Stimulated activated CD8-positive, alpha-beta memory T cell treated with anti-CD3 and anti-CD28 coated beads, Interleukin-4, amount 100 ng/mL, for 1 hour (primary cell): ENCODE measurements at places on chromosomes 3 and 15.
A peak's percentile ranks its signal among the peaks of the same experiment; 100 is the strongest.

DNA sequence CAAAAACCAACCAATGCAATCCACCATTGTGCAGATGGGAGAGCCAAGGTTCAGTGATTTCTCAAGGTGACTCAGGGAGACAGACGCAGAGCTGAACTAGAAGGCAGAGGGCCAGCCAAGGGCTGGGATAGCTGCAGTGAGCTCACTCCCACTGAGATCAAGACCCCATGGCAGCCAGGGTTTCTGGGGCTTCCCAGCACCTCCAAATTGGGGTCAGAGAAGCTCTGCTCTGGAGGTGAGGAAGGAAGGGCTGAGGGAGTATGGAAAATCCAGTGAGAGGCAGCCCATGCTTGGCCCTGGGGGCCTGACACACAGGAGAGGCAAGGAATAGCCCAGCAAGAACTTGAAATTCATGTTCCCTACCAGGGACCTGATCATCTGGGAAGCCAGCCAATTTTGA is 61.0 kb downstream of the ISG20 start:
- no peak for DNase-seq

DNA sequence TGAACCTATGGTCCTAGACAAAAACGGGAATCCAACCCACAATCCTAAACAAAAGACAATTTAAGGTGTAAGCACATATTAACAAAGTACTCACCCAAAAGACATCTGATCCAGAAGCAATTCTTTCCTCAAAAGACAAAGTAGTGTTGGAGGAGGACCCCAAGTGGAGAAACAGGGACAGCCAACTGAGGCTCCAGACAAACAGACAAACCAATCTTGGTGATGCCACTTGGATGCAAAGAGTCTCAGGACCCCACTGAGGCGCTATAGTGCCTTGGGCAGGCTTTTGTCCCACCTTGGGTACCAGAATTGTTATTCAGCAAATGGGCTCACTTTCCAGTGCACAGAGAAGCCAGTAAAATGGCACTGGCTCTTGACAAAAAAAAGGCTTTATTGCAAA is 613.8 kb downstream of the DIPK2A start:
- DNase-seq, result no peak

- DNase-seq, result no peak
Measured at GRCh38 chr3:46595819-46596314, 16.5 kb upstream of the FAM240A start.

- no peak for DNase-seq
Measured at GRCh38 chr3:129001806-129002572, 885 bp downstream of the EFCC1 start.

- DNase-seq, result no peak
Measured at GRCh38 chr3:118480101-118480860, 554.4 kb downstream of the IGSF11 start.

DNA sequence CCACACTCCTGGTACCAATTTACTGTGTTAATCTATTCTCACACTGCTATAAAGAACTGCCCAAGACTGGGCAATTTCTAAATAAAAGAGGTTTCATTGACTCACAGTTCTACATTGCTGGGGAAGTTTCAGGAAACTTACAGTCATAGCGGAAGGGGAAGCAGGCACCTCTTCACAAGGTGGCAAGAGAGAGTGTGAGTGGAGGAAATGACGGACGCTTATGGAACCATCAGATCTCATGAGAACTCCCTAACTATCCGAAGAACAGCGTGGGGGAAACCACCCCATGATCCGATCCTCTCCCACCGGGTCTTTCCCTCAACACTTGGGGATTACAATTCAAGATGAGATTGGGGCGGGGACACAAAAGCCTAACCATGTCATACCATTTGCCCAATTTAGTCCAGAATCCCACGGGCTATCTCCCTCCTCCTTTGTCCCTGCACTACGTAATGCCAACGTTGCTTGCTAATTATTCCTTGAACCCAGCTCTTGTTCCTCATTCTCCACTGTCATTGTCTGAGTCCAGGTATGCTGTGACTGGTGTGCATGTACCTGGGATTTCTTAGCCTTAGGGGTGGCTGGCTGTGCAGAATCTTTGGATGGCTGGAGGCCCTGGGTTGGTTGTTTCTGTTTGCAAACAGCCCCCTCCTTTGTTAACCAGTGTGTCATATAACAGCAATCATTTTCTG is 3.4 kb downstream of the PIGZ start:
- no peak for DNase-seq

DNA sequence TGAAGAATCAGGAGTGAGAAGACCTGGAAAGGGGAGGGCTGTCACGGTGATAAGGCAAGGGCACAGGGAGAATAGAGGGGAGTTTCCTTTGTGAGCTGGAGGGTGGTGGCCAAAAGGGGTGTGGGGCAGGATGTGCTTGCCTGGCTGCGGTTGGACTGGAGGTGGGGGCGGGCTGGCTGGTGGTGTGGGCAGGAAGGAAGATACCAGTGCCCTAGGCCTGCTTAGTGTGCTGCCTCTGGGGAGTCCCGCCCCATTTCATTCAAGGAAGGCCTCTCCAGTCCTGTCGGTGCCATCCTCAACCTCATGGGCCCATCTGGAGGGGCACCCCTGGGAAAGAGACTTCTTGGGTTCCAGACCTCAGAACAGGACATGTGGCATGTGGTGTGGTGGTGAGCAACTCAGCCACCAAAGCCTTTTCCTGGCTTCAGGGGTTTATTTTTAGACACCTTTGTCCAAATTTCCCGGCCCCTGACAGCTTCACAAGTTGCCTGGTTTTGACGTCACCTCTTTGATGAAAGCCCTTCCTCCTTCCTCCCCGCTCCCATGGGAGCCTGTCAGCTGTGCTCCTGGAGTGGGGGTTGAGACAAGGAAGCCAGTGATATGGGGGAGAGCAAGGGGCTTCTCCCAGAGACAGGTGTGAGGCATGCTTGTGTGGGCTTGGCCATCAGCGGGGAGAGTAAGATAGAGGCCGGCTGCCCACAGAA is 15.6 kb downstream of the TEX264 start:
- DNase-seq, result peak; percentile 53

DNA sequence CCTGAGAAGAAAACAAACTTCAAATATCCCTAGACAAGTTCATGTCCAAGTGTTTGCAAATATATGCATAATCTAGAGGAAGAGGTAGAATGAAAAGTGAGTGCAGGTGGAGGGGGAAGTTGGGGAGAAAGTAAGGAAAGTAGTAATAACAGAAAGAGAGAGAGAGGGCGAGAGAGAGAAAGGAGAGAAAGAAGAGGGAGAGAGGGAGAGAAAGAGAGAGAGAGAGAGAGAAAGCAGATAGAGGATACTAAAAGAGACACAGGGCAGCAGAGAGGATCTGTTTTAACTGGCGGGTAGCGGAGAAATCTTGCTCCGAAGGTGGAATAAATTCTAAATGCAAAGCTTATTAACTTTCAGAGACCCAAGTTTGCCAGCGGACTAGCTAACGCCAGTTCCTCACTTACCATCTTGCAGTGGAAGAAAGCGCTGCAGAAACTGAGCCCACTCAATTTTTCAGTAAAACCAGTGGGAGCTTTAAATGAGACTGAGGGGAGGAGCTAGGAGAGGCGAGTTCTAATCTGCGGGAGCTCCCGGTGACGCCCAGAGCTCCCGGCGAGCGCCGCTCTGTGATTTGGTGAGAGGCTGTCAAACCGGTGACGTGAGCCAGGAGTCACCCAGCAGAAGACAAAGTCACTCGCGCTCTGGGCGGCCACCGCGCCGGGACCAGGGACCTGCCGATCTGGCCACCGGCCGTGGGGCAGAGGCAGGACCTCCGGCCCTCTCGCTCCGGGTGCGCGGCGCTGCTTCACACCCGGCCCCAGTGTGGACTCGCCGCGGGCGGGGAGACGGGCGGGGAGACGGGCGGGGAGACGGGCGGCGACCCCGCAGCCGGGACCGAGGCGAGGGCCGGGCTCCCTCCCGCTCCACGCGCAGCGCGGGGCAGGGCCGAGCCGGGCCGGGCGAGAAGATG is at the start of gene GMNC:
Gene GMNC, minus strand, starts transcription at position 486 of the 910 bp plus-strand sequence. Its CDS starts 79 bp downstream, at position 407.
- no peak for DNase-seq

DNA sequence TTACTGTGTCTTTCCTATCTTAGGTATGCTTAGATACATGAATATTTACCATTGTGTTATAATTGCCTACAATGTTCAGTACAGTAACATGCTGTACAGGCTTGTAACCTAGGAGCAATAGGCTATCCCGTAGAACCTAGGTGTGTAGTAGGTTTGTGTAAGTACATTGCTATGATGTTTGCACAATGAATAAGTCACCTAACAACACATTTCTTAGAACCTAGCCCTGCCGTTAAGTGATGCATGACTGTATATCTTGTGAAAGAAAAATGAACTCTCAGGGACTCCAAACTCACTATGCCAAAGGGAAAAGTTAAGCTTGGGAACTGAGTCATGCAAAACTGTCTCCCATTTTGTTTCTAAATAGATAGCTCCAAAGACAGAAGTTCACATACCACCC is 91.5 kb upstream of the ACP3 start:
- DNase-seq, result no peak

DNA sequence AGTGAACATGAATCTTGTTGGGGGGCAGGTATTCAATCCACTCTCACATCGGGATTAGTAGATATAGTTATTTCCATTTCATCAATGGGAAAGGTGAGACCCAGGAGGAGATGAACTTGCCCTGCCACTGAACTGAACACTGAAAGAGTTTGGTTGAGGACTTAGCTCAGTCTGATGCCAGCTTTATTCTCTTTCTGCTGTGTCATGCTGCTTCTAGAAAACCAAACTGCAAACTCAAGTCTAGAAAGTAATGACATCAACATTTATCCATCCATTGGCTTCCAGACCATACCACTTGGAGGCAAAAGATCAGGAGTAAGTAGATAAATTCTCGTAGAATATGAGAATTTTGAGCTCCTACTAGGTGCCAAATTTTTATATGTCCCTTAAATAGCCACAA is 288.0 kb upstream of the CTNNB1 start:
- DNase-seq, result no peak

DNA sequence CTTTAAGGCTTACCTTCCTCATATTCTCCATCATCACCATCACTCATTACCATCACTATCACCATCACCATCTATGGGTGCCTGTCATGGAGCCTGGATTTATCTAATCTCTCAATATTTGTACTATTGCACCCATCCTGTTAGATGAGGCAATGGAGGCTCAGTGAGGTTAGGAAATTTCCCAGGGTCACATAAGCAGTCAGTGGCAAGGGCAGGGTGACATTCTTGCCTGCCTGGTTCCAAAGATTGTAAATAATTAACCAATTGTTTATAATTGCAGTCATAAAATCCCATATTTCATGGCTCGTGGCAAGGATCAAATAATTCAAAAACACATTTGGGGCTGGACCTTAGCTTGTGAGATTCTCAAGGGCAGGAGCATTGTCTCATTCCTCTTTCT is 55.2 kb downstream of the MGLL start:
- DNase-seq, result no peak

DNA sequence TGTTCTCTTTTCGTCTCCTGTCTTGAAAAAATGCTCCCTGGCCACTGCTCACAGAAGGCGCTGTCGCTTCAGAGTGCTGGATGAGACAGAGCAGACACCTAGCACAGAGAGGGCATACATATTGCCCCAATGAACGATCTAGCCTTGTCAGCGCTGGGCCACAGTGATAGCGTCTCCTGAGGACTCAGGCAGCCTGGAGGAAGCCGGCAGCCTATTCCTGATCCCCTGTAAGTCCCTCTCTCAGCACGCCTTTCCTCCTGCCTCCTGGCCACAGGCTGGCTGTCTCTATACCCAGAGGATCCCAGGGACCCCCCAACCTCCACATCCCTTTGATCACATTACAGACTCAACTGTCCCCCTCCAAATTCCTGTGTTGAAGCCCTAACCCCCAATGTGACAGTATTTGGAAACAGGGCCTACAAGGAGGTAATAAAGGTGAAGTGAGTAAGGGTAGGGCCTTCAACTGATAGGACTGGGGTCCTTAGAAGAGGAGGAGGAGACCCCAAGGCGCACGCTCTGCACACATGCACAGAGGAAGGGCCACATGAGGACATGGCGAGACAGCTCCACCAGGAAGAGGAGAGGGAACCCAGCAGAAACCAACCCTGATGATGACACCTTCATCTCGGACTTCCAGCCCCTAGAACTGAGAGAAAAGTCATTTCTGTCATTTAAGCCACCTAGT is 7.5 kb downstream of the PLA2G4F start:
- no peak for DNase-seq
